NCI-H2081 (cell line): ENCODE measurements at places on chromosomes 3 and 15.

DNA sequence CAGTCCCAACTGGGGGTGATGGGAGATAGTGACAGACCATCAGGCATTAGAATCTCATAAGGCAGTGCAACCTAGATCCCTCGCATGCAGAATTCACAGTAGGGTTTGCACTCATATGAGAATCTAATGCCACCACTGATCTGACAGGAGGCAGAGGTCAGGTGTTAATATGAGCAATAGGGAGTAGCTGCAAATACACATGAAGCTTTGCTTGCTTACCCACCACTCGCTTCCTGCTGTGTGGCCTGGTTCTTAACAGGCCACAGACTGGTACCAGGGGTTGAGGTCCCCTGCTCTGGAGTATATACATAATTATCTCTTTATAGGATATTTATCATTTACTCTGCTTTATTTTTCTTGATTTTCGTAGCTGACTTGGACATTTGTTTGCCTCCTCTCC is 36.0 kb upstream of the ZMAT3 start:
- DNase-seq: no peak

- DNase-seq: no peak
These were observed 279.0 kb downstream of the OXSM start for GRCh38 chr3:26068890-26069289.

GRCh38 chr3:24496529-24497482 is 2.2 kb upstream of the THRB start:
- DNase-seq: no peak

DNA sequence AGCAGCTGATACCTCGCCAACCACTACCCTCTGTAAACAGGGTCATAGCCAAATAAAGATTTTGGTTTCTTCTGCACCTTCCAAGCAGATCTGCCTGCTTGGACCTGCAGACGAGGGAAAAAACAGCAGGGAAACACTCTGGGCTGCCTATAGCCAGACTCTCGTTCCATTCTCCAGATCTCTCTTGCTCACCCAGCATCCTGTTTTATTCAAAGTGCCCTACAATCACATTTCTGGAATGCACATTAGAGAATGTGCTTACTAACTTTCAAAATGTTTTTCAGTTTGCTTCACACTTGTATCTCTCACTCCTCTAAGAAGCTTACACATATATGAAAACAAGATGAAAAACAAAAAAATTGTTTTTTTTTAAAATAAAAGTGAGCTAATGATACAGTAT is 71.4 kb downstream of the MLH1 start:
- no peak for DNase-seq

GRCh38 chr3:13705702-13706280 is 156.9 kb downstream of the FBLN2 start:
- no peak for DNase-seq

DNA sequence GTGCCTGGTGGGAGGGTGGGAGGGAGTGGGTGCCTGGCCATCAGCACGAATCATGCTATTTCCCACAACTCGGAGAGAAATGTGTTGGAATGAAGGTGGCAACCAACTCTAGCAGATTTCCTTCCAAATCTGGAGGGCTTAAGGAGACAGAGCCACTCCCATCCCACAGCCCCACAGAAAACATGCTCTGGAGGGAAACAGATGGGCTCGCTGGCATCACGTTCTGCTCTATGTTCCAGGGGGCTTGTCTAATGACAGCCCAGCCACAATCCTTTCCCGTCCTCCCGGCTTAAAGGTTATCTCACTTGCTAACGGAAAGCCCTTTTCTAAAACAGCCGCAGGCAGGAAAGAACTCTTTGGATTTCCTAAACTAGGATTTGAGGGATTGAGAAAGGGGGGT is 65.3 kb downstream of the ADAMTS17 start:
- DNase-seq: no peak

GRCh38 chr3:34619990-34620389 is 821.6 kb downstream of the PDCD6IP start:
- no peak for DNase-seq

- no peak for DNase-seq
These were observed 225 bp downstream of the RHOA start for GRCh38 chr3:49411535-49411967.

DNA sequence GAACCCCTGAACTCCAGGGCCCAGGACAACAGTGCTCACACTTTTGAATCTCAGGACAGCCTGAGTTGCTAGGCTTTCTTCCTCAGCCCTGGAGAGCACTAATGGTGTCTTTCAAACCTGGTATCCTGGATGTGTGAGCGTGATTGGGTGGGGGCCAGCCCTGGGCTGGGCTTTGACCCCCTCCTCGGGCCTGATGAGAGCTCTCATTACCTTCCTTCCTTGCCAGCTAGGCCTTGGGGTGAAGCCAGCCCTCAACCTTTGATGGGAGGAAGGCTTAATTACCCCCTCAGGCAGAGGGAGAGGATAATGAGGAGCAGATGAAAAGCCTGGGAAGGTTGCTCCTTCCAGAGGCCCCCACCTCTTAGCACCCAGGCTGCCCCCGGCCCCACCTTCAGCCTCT is 31.1 kb upstream of the INSYN1 start:
- DNase-seq: no peak

- DNase-seq: no peak
These were observed 227.5 kb downstream of the ALCAM start for GRCh38 chr3:105594219-105594618.

GRCh38 chr15:80850941-80851451 is 71.8 kb downstream of the CEMIP start:
- DNase-seq: no peak

DNA sequence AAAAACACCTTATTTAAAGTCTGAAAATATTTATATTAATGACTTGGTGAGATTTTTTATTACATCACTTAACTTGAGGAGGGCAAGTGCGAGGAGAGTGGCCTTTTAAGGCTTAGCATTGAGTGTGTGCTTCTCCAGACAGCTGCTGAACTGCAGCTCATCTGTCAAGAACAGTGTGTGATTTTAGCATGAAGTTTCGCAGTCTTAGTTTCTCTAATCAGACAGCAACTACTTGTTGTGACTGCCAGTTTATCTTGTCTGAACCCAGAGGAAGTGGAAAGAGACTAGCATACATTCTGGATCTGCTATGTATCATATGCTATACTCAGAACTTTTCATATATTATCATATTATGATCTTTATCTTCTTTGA is 291.7 kb upstream of the ROPN1 start:
- DNase-seq: no peak

DNA sequence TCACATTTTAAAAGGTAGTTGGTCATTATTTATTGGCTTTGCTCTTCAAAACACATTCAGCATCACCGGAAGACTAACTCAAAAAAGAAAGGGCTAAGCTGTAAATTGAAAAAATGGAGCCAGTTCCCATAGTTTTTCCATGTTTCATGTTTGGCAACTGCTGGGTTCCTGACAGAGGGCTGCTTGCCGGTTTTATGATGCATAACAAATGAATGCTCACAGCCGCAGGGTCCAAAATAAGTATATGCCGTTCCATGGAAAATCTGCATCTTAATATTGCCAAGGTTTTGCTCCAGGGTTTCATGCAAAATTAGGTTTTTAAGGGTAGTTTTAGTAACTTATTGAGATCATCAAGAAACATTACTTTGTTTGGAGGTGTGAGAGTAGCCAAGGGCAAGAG is 15.8 kb downstream of the SLC12A1 start:
- DNase-seq: peak; percentile 10

DNA sequence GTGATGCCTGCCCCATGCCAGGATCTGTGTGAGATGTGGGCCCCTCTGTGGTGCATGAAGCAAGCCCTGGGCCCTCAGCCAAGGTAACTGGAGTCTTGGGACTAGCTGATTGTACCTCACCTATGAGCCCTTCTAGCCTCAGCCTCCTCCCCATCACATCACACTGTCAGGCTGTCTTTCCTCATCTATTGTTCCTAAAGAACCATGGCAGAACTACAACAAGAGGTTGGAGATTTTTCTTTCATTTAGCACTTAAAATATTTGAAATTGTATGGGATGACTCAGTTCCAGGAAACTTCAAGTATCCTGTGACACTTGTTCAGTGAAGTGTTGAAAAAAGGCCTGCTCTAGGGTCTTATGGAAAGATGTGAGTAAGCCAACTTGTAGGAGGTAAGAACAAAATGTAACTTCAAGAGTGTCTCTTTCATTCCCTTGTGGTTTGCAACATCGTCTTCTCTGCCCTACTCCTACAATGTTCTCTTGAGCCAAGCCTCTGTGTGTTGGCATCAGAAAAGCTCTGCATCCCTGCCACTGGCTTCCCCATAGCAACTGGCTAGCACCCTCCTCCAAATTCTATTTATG is 58.7 kb upstream of the TIPARP start:
- DNase-seq: no peak

- no peak for DNase-seq
These were observed 227.6 kb downstream of the KLF13 start for GRCh38 chr15:31554261-31554660.

- no peak for DNase-seq
These were observed 16.5 kb downstream of the VIPR1 start for GRCh38 chr3:42518800-42519567.

GRCh38 chr3:70558956-70559355 is 246.5 kb upstream of the MDFIC2 start:
- DNase-seq: no peak
